ENCODE measurements at places on chromosomes 5 and 9.

DNA sequence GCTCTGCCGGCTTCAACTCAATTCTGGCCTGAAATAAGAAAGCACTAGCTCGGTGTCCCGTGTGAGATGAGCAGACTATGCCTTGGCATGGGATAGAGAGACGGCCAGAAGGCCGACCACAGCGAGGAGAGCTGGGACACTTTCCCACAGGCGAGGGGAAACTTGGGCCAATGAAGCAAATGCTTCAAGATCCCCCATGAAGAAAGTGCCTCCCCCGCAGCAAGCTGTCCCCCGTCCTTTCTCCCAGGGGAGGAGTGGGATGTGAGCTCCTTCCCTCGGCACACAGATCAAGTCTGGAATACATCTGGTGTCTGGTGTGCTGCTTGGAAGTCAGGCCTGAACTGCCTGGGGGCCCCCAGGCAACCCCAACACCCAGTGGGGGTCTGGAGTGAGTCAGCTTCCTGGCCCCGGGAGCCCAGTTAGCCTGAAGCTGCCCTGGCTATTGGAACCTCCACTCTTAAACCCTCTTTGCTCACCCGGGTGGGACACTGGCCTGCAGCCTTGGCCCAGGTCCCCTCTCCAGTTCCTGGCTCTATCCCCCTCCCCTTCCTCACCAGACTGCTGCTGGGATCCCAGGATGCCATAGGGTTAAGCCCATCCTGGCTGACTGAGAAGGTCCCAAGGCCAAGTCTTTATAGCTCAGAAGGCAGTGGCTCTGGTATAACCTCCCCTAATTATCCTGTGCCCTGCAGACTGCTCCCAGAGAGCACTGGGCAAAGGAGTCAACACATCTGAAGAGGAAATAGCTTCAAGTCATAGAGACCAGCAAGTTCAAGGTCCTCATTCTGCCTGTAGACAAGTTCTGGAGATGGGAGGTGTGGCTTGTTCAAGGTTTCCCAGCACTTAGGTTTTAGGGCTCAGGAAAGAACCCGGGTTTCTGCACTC lies 205.3 kb downstream of the TTLL11 start:
- DNase-seq, result no peak

GRCh38 chr9:106864373-106865143 lies 1.6 kb downstream of the ZNF462 start:
- no peak for DNase-seq

GRCh38 chr5:168290902-168291341 lies 523 bp upstream of the WWC1 start:
- no peak for DNase-seq

GRCh38 chr5:147055089-147055826 lies 176.7 kb upstream of the PPP2R2B start:
- DNase-seq, result no peak

GRCh38 chr5:73322437-73323076 lies 126.0 kb downstream of the FOXD1 start:
- no peak for DNase-seq

GRCh38 chr9:78860801-78861475 lies 564.0 kb downstream of the PSAT1 start:
- no peak for DNase-seq

DNA sequence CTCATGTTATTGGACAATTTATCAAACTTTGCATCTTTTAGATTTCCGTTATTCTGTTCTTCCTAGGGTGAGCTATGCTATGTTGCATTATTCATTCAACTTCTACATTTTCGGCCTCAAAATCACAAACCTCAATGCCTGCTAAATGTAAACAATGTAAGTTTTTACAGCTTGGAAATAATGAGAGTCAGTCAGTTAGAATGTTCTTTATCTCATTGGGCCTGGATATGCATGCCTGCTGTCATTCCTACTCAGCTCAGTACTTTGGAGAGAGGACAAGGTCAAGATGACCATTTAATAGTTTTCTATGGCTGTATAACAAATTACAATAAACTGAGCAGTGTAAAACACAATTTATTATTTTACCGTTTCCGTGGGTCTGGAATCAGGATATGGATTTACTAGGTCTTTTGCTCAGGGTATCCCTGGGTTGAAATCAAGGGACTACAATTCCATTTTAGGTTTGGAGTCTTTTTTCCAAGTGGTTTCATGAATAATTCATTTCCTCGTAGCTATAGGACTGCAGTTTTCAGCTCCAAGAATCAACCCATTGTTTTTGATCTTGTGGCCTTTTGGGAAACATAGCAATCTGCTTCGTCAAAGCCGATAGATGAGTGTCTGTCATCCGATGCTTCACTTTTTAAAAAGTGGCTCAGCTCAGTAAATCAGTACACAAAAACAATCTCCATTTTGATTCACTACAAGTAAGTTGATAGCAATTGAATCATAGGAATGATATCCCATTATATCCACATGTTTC lies 1143.2 kb upstream of the CDH6 start:
- no peak for DNase-seq

DNA sequence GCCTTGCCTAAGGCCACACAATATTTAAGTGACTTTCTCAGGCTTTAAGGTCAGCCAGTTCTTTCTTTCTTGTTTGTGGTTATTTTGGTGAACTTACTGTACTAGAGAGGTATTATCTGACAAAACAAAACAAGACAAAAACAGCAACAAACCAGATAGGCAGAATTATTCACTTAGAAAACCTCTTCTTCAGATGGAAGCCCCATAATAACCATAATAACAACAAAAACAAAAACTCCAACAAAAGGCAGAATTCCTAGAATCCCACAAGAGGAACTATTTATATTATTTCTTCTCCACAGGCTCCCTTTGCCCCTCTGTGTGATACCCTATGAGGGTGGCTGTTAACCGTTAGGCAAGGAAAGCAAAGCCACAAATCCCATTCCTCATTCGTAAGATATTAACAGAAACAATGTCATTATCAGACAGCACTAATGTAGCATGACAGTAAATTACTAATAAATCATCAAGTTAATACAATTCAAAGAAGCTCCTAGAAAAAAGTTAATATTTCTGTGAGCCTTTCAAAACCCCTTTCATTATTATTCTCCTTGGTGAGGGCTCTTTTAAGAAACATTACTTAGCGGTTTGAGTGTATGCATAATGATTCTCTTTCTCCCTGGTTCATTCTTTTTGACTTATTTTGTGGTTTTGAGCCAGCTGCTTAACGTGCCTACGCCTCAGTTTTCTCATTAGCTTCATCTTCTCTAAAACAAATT lies 274.9 kb downstream of the EFNA5 start:
- DNase-seq, result no peak

DNA sequence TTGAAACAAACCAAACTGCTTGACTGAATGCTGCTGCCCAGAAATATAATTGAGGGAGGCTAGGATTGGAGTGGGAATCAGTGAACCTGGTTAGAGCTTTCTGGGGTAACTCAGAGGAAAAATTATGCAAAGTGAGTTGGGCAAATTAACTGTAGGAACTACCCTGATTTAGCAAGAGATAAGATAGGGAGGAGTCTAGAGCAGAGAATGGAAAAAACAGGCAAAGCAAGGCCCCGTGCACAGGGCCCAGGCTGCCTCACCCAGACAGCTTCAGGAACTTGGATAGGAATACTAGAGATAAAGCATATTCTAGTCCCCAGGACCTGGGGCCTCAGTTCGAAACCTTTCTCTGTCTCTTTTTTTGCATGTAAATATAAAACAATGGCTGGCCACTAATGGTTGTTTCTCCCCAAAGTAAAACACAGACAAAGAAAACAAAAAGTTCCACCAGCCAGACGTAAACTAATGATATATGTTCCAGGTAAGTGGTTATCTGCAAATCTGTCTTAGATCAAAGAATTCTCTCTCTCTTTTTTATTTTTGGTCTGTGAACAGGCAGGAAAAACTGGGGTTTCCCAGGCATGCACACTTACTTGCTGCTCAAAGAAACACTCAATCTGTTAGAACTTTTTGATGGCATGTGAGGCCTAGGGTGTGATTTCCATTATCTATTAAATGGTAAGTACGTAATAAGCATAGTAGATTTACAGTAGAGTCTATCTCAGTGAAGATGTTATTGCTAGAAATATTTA lies 168.1 kb upstream of the MAP3K1 start:
- DNase-seq, result no peak

- no peak for DNase-seq
Observed at GRCh38 chr5:94367900-94368299, 250.5 kb downstream of the KIAA0825 start.

DNA sequence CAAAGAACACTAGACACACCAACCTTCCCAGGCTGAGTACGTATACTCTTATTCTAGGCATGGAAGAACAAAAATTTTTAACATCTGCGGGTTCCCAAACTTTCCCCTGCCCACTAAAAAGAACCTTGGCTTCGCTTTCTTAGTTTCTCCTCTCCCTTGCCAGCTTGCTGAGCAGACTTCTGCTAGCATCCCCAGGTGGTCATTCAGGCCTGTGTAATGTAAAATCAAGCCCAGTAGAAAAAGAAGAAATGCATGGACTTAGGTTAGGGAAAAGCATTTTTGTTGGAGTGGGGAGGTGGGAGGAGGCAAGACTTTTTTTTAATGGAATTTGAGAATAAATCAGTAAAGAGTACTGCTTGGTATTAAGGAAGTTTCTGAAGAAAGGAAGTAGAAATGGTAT lies 331.0 kb upstream of the TLE4 start:
- DNase-seq, result no peak

DNA sequence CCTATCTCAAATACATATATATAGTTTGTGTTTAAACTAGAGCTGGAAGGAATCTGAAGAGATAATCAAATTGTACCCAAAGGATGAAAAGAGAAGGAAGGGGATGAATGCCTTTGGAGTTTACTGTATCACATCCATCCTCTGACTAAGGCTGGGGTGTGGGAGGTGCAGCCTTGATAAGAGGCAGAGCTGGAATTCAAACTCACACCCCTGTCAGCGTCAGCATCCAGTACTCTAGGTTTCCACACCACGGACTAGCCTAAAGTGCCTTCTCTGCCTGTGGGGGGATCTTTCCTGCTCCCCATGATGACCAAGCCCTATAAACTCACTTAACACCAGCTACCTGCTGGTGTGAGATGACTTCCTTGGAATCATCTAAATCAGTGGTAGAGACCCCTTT lies 48.1 kb downstream of the EPB41L4B start:
- no peak for DNase-seq

- no peak for DNase-seq
Observed at GRCh38 chr9:136029556-136029955, 65.5 kb downstream of the NACC2 start.

- no peak for DNase-seq
Observed at GRCh38 chr5:50967009-50967562, 300.6 kb downstream of the PARP8 start.

- no peak for DNase-seq
Observed at GRCh38 chr5:96870094-96871026, 5.9 kb upstream of the ERAP2 start.

- no peak for DNase-seq
Observed at GRCh38 chr5:120546922-120547321, 82.8 kb downstream of the PRR16 start.

GRCh38 chr5:181063514-181063913 lies 23.4 kb downstream of the BTNL9 start:
- no peak for DNase-seq

DNA sequence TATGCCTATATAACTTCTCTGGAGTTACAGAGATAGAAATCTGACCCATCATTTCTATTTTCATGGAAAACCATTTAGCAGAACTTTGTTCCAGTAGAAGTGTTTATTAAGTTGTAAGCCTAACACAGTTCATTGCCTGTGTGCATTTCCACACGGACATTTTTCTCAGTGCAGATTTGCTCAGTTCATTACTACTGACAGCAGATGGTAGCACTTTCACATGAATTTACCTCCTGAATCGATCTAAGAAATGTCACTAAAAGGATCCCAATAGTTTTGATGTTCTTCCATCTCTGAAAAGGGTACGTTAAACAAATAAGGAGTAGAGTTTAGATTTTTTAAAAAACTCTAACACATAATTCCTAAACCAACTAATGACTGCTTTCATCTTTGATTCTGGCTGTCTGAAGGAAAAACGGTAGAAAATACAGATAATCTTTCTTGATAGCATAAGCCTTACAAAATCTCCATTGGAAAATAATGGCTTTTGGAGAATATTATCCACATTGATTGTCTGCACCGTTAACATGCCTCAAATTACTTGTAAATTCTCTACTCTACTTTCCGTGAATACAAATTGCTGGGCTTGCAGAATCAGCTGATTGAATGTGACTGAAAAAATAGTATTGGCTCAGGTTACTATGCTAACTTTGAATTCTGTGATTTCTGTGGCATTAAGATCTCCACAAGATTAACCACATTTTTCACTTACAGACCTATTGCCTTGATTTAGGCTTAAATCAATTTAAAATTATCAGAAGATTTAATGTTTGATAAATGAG lies 33.1 kb downstream of the RPS23 start:
- DNase-seq, result no peak
